ENCODE measurements at places on chromosomes 11 and 22. TPM values are rescaled to one million over a fixed set of nuclear protein-coding genes. Genes with fewer than 3 reads are reported as not detected.

The MUC6 gene
- total RNA-seq = not detected

The SH3BP1 gene
- 3.1 TPM for total RNA-seq

The TESMIN gene
- 7.0 TPM for total RNA-seq

The CHRDL2 gene
- total RNA-seq = 4.0 TPM

The XPNPEP3 gene
- total RNA-seq = 8.1 TPM

The HBG1 gene
- not detected for total RNA-seq

The PAK1 gene
- total RNA-seq = 24.6 TPM

The MED15 gene
- total RNA-seq = 51.2 TPM

The CCDC179 gene
- total RNA-seq = not detected

The SAA1 gene
- 0.63 TPM for total RNA-seq

The RAB39A gene
- total RNA-seq = 0.27 TPM

The KCNK4 gene
- not detected for total RNA-seq

The STK33 gene
- 4.0 TPM for total RNA-seq
